ENCODE measurements at places on chromosomes 6 and 20.

DNA sequence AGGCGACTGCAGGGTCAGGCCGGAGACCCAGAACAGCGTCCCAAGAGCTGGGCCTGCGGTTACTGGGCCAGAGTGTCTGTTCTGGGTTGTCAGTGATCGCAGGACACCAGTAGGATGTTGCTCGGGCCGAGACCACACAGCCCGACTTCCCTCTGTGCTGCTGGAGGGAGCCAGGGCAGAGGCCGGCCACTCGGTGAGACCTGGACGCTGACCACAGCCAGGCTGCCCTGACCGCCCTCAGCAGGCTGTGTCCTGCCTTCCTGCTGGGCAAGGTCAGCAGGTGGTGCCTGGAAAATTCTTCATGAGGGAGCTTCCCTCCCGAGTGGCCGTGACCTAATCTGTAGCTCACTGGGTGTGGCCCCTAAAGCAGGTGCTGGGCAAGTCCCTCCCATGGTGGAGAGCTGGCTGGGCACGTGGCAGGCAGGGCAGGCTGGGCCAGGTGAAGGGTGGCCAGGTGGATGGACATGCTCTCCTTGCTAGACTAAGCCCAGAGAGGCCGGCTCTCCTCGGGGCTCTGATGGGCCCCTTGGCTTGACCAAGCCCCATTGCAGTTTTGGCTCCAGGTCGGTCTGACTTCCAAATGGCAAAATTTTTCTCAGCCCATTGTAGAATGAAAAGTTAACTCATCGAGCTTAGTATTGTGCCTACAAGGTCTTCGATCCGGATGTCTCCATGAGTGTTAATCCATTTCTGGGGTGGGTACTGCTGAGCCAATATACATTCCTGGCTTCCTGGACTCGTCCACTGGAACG lies 1.9 kb downstream of the SLCO4A1 start:
- no peak for DNase-seq

DNA sequence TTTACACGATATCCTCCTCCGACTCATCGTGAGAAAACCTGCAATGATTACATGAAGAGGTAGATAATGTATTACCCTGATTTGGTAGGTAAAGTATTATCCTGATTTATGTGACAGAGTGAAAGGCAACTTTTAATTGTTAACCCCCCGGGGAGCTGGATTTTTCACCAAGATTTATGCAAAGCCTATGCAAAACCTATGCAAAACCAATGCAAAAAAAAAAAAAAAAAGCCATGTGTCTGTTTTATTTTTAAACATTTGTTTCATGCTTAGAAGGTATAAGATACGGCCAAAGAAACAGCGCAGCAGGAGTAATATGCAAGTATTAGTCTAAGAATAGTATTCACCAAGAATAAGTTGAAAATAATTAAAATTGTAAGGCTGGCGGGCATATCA lies 109.9 kb downstream of the IPCEF1 start:
- no peak for DNase-seq

- no peak for DNase-seq
Observed at GRCh38 chr6:109474995-109475394, 8.0 kb downstream of the ZBTB24 start.

DNA sequence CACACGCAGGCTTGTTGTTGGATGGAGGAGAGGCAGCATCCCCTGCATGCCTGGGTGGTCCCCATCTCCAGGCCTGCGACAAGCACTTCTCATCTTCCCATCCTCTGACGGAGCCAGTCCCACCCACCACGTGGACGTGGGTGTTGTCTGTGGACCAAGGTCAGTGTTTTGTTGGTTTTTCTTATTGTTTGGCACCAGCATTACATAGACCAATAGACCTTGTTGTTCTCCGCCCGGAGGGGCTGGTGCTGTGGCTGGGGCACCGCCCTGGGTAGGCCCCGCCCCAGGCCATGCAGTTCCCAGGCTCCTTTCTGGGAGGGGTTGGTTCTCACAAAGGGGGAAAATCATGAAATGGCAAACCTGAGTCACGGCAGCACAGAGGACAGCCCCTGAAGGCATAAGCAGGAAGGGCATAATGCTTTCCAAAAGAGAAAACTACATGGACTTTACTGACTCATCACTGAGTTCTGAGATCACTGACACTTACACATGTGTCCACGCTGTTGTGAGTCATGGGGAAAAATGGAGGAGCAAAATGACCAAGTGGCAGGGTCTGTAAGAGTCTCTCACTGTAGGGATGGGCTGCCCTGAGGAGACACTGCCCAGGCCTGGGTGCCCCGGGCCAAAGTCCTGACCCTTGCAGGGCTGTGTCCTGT lies 90.8 kb downstream of the THBS2 start:
- peak; percentile 95 for DNase-seq

DNA sequence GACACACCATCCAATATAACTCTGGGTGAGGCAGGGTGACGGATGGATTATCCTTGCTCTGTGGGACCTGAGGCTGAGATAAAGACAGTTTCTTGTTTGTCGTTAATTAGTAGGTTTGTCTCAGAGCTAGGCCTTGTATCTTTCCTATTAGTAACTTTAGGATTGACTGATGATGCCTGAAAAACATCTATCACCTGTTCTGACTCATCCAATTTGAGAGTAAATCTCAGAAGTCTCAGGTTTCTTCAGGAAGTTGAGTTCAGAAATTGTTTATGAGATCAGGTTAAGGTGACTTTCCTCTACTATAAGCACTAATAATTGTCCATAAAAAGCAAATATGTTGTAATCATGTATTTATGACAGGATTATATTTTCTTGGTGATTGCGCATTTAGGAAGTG lies 129.5 kb upstream of the SUPT3H start:
- no peak for DNase-seq

DNA sequence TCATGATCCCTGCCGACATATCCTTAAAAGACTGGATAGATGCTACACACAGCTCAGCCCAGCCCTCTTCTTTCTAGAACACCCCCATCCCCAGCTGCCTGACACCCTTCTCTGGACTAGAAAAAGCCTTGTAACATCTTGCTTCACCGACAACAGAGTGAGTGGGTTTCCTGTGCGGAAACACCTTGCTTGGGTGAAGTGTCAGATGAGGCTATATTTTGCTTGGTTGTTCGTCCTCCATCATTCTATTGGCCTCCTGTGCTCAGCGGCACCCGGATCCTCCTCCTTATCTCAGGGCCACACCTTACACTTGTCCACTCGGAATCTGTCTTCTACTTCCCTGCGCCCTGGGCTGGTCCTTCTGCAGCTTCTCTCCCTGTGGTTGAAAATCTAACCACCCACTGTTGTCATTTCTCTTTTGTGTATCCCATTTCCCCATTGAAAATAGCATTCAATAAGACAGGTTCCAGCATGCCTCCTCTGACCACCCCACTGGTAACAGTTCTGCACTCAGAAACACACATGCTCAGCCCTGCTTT lies 101.3 kb upstream of the MLN start:
- no peak for DNase-seq

DNA sequence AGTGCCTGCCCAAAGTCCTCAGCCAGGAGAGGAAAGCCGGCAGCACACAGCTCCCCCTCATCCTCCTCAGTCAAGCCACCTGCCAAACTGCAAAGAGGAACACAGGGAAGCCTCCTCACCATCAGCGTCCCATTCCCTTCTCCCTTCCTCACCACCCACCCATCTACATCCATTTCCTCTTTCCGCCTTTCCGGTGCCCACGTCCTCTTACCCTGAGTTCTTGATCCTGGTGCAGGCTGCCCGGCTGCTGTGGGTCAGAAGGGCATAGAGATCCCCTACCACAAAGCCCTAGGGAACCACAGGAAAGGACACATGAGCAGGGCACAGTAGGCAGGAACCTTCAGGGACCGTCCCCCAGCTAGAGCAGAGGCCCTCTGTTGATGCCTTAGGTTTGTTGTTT lies 6.0 kb downstream of the GNMT start:
- no peak for DNase-seq

- DNase-seq: no peak
Observed at GRCh38 chr6:15247500-15248450, 1.9 kb downstream of the JARID2 start.

- no peak for DNase-seq
Observed at GRCh38 chr6:112560651-112561050, 213.5 kb downstream of the RFPL4B start.

DNA sequence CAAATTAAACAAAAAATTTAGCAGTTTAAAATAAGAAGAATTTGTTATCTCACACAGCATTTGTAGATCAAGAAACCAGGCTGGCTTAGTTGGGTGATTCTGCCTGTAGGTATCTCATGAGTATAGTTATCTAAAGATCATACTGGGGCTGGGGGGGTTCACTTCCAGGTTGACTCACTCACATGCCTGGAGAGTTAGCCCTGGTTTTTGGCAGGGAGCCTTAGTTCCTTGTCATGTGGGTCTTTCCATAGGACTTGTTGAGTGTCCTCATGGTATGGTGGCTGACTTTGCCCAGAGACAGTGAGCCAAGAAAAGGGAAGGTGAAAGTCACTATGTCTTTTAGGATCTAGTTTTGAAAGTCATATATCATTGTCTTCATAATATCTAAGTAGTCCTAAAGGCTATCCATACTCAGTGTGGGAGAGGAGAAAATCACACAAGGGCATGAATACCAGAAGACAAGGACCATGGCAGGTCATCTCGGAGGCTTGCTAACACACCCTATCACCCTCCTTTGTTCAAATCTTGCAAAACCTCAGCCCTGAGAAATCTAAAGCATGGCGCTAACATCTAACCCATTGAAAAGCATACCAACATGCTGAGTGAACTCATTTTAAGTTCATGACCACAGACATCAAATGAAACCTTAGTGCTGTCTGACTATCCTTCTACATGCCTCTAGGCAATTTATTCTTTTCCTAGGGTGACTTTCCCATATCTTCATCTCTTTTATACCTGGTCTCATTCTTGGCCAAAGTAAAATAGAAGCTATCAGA lies 39.2 kb downstream of the CYP24A1 start:
- peak; percentile 50 for DNase-seq

DNA sequence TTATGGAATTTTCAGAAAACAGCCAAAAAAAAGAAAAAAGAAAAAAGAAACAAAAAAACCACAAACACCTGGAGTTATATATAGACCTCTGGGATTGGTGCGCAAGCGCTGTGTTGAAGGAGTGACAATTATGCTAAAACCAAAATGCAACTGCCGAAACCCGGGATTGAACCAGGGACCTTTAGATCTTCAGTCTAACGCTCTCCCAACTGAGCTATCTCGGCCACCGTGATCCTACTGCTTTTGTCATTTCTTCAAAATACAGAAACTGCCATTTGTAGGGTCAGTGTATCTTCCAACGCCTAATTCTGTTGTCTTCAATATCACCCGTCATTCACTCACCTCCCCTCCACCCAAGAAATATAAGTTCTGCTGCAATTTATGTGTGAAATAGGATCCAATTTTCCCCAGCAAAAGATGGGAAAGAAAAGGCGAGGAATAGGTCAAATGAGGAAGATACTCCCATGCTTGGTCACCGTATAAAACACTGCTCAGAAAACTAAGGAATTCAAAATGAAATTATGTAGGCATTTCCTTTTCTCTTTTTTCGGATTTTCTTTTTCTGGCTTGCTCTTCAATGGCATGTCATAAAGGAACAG lies 116.0 kb downstream of the TRIM27 start:
- peak; percentile 63 for DNase-seq

DNA sequence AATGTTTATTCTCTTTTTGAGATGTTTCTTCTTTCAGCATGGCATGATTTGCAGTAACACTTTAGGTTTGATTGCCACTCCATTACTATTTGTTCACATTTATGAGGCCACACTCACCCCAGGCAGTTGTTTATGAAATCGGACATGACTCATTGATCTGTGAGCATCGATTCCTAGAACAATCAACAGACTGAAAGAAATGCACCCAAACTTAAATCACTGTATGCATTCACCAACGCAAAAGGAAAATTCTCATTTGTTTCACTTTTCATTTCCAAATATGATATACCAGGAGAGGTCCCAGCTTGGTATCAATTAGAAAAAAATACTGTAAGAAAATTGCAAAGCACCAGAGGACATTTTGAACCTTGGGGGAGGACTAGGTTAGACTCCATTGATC lies 5.4 kb upstream of the GJA10 start:
- no peak for DNase-seq

DNA sequence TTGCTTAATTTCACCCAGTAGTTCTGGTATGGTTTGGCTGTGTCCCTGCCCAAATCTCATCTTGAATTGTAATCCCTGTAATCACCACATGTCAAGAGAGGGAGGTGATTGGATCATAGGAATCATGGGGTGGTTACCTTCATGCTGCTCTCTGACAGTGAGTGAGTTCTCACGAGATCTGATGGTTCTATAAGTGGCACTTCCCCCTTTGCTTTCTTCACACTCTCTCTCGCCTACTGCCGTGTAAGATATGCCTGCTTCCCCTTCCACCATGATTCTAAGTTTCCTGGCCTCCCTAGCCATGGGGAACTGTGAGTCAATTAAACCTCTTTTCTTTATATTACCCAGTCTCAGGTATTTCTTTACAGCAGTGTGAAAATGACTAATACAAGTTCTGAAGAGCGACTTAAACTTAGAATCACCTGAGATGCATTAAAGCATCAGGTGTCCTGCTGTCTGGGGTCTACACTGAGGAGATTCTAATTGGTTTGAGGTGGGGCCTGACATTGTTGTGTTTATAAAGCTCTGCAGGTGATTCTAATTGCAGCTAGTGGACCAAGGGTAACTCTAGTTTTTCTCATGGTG lies 82.1 kb upstream of the DTNBP1 start:
- no peak for DNase-seq

DNA sequence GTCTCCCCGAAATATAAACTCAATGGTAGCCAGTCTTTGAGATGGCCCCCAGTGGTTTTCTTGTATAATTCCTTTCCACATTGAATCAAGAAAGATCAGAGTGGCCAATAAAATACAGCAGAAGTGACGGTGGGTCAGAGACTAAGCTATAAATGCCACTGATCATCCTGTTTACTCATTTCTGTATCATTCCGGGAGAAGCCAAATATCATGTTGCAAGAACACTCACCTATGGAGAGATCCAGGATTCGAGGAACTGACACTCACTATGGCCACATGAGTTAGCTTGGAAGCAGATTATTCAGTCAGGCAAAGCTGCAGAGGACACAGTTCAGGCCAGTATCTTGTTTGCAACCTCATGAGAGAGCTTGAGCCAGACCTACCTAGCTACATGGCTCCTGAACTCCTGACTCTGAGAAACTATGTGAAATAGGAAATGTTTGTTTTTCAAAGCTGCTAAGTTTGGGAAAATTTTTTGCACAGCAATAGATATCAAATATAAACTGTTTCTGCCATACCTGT lies 132.4 kb upstream of the ADGRF1 start:
- DNase-seq: no peak

GRCh38 chr20:11186301-11187008 lies 512.7 kb upstream of the JAG1 start:
- DNase-seq: no peak

GRCh38 chr6:88244721-88245120 lies 78.6 kb upstream of the CNR1 start:
- no peak for DNase-seq

- DNase-seq: no peak
Observed at GRCh38 chr20:64153861-64154589, 10.2 kb upstream of the MYT1 start.

Data from HFF-Myc (cell line).